ENCODE measurements at places on chromosomes 11 and 22.
A peak's percentile ranks its signal among the peaks of the same experiment; 100 is the strongest.

GRCh38 chr22:38467904-38468442 is at the start of gene KDELR3:
Gene KDELR3 (plus strand): TSS chr22:38468096. CDS start chr22:38468234, 138 bp downstream.
- DNase-seq: no peak

DNA sequence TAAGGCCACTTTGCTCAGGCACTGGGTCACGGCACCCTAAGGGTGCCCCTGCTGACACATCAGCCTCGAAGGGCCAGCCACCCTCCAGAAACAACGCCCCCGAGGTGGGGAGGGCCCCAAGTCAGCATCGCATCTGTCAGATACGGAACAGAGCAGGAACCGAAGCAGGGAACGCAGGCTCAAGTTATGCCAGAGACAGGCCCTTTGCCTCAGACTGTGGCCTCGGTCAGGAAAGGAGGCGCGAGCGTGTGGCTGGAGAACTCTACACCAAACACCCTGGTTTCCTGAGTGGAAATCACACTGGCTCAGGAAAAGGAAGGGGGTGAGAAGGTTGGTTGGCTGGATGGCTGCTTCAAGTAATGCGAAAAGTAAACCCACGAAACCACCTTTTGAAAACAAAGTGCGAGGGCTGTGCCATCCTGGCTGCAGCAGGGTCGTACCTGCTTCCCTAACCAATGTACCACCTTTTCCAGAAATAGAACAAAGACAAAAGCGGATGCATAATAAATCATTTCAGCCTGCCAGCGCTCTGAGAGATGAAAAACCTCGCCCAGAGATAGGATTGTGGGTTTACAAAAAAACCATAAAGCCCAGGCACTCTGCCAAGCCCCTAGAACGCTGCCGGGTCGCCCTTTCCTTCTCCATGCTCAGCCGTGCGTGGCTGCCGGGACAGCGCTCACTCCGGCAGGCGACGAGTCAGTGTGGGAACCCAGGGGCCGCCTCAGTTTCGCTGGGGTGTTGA is 38.6 kb downstream of the TRMU start:
- no peak for DNase-seq

- DNase-seq: no peak
These were observed 34.5 kb downstream of the STIM1 start for GRCh38 chr11:3890014-3890413.

GRCh38 chr11:109706945-109707344 is 285.0 kb downstream of the C11orf87 start:
- no peak for DNase-seq

DNA sequence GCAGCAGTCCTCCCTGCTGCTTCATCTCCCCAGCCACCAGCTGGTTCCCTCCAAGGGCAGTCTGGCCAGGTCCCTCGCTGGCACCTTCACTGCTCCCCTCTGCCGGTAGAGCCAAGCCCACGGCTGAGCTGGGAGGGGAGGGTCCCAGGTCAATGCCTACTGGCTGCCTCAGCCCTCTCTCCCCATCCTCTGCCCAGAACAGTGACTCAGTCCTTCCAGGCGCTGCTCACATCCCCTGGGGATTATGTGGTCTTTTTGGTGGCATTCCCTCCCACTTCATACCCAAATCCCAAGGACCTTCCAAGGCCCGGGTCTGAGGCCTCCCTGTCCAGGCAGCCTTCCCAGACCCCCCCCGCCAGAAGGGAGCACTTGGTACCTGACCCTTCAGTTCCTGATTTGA is 44.9 kb downstream of the WNT7B start:
- no peak for DNase-seq

DNA sequence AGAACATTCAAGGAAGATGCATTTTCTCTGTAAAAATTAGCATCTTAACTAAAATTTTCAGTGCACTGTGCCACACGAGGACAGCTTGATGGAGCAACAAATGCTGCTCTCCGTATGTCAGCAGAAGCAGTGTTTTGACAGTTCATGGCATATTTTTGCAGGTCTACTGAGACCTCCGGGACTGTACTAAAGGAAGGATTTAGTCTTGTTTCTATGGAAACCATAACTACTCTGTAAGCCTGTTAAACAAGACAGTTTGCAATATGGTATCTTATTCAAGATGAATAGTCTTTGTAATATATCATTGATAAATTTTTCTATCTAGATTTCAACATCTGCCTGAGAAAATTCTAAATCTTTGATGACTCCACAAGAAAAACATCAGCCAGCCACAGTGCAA is 184.0 kb upstream of the GUCY1A2 start:
- no peak for DNase-seq

GRCh38 chr11:128831174-128832120 is 35.6 kb downstream of the KCNJ1 start:
- DNase-seq: peak; percentile 84

DNA sequence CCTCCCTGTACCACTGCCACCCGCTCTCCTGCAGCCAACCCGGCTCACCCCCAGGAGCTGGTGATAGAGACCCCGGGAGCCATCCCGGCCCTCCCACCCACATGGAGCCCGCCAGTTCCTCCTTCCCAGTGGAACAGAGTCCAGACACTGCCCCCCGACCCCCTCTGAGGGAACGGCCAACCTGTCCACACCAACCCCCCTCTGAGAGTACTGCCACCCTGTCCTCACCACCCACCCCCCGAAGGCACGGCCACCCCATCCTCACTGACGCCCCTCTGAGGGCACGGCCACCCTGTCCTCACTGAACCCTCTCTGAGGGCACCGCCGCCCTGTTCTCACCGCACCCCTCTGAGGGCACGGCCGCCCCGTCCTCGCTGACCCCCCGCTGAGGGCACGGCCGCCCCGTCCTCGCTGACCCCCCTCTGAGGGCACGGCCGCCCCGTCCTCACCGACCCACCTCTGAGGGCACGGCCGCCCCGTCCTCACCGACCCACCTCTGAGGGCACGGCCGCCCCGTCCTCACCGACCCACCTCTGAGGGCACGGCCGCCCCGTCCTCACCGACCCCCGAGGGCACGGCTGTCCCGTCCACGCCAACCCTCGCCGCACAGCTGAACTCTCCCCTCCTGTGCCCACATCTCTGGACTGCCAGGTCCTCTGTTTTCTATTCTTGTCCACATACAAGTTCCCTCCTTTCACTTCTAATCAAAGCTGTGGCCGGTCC is 18.0 kb downstream of the TOLLIP start:
- DNase-seq: no peak

- no peak for DNase-seq
These were observed 1.4 kb downstream of the SIK2 start for GRCh38 chr11:111603611-111604130.

DNA sequence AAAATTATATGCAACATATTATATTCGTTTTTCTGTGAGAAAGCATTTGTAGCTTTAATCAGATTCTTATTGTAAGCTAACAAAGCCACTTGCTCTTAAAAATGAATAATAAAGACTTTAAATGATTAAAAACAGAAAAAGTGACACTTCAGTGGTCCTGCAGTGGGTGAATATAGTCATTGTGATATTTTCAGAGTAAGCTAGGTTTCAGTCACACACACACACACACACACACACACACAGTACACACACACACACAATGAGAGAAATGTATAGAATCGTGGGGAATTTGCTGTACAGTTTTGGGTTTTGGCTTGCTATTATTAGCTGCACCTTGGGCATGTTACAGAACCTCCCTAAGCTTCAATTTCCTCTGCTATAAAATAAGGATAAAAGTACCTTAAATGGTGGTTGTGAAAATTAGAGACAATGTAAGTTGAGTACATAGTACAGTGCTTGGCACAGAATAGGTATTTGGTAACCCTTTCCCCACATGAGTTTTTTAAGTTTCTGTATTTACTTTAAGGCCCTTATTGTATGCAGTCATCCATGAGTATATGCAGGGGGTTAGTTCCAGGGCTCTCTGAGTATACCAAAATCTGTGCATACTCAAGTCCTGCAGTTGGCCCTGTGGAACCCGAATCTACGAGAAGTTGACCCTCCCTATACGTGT is 39.8 kb downstream of the CSTPP1 start:
- DNase-seq: no peak

- DNase-seq: no peak
These were observed 1321.7 kb downstream of the TBC1D22A start for GRCh38 chr22:48084041-48084728.

DNA sequence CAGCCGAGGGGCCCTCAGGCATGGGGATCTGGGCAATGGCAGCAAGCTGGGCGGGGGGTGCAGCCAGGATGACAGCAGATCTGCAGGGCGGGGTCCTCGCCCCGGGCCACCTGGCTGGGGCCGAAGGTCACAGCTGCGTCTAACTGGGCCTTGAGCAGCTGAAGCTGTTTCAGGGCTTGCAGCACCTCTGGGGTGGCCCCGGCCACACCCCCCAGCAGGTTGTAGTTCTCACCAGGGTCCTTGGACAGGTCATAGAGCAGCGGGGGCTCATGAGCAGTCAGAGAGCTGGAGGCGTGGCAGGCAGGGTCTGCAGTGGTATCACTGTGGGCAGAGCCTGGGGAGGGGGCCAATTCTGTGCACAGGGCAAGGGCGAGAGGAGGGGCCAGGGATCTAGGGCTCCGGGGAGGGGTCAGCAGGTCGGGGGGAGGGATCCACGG is 2.8 kb downstream of the ARSA start:
- DNase-seq: no peak

GRCh38 chr11:122729139-122729538 is 73.6 kb downstream of the UBASH3B start:
- DNase-seq: no peak

- no peak for DNase-seq
These were observed 270.1 kb downstream of the BUD13 start for GRCh38 chr11:116502641-116503061.

- DNase-seq: no peak
These were observed 12.3 kb upstream of the P2RY2 start for GRCh38 chr11:73205661-73206343.

- no peak for DNase-seq
These were observed 4.9 kb downstream of the INPPL1 start for GRCh38 chr11:72229336-72229924.

- no peak for DNase-seq
These were observed at the start of gene FAM111B for GRCh38 chr11:59106363-59107336. Gene FAM111B (plus strand): TSS chr11:59107237. CDS start chr11:59109626, 2,389 bp downstream.

- DNase-seq: no peak
These were observed 67.5 kb downstream of the PAK1 start for GRCh38 chr11:77406396-77406795.

DNA sequence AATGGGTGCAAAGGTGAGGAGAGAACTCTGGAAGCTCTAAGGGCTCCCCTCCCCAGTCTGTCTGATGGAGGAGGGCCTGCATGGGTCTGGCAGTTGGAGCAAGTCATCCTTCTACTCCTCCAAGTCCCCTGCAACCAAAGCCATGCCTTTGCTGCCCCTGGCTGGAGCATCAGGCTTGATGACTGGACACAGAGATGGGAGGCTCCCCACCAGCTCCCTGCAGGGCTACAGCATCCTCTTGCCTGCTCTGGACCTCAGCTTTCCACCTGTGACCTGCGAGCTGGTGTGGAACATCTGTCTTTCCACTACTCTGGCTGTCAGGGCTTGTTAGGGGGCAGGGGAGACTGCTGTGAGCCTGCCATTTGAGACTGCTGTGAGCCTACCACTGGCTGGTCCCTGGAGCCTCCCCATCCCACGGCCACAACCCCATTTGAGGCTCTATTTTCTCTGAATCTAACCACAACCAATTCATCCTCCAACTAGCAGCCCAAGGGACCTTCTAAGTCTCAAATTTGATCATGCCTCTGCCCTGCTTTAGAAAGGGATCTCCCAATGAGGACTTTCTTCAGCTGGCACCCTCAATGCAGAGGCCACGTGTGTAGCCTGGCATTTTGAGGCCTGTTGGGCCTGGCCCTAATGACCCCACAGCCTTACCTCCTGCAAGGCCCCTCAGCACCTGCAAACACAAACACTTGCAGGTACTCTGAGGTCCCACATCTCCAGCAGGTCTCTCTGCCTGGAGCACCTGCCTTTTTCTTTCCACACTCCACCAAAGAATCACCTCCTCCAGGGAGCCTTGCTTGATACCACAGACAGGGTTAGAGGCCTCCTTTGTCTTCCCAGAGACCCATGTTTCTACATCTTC is 9.9 kb downstream of the P2RY6 start:
- no peak for DNase-seq

DNA sequence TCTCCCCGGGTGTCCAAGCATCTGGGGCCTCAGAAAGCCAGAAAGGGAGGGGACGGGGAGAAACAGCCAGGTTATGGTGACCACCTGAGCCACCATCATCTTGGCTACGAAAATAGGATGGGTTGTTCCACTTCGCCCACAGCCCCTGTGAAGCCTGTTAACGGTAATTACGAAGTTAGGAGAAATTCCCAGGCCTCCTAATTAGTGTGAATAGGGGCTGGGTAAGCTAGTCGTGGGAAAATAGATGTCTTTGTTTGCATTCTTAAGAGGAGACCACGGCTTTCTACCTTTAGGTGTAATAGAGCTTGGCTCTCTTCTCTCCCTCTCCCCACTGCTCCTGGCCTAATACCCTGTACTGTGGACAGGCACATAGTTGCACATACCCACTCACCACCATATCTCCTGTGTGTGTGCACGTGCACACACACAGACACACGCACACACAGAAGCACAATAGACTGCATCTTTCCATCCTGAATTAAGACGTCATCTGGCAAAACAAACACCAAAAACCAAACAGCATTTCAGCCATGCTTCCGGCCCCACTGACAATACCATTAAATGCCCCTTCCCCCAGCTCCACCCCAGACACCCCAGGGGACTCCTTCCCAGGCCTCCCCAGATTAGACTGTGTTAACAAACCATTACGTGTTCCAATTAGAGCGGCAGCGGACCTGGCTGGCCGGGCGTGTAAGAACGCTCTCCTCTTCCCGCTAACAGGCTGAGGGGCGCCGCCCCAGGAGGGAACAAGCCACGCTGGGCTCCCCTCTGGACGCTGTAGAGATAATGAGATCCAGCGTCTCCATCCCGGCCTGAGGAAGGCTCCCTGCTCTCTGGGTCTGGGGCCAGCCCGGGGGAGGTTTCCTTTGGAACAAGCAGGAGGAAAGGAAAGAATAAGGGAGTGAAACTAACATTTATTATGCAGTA is 72.8 kb downstream of the TP53I11 start:
- no peak for DNase-seq

DNA sequence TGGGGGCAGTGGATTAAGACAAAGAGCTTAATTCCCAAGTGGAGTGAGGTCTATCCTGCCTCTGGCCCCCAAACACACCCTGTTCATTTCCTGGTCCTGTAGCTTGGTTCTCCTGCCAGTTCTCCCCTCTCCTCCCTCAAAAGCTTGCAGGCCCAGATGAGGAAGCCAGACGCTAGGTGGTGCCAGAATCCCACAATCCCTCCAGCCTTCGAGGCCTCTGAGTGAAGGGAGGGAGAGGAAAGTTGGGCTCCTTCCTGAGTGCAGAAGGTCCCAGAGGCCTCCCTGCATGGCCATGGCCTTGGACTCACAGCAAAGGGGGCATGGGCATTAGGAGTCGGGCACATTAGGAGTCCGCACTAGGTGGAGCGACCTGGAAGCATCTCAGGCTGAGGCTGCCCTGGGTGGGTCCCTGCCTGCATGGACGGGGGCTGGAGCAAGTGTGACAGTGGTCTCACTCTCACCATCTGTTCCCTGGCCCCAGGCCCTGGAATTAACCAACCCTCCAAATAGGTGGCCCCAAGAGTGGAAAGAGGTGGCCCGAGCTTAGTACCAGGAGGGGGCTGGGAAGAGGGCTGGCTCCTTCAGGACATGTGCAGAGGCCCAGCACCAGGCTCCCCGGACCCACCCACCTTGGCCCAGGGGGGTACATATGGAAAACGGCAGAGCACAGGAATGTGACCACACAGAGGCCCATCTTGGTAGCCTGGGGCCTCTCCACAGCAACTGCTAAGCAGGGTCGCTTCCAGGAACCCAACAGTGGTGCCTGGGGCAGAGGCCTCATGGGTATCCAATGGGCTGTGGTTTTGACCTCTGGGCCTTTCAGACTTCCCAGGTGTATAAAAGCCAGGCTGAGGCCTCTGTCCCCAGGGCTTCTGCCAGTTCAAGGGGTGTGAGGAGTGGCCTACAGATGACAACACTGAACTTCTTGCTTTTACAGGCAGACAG is 5.2 kb downstream of the FXYD2 start:
- DNase-seq: no peak
